ENCODE measurements at places on chromosomes 6 and 20.

GRCh38 chr20:59808729-59809381, 124.6 kb downstream of the SYCP2 start:
- DNase-seq: no peak

DNA sequence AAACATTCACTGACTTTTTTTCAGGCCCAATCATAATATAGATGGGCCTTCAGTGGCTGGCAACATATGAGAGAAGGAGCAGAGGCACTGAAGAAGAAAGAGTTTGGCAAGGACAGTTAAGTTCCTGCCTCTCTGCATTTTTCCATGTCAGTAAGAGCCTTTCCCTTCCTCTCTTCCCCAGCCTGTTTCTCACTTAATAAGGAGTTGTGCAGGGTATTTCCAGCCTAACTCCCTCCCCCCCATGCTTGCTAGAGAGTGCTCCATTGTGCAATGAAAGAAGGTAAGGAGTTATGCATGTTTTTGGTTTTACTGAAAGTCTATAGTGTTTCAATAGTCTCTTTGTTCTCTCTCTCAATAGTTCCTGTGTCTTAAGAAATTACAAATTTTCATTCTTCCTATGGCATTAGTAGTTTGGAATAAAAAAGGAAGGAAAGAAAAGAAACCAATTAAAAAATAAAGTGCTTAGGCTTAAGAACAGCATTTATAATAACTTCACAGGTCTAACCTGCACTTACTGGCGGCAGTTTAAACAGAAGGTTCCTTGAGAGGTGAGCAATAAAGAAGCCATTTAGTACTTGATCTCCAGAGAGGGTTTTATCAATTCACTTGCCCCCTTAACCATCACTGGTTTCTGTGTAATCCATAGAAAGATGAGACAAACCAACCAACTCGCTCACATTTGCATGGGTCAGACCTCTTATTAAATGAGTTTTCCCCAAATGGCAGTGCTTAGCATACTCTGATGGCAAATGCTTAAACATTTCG, 251.1 kb downstream of the PTPRT start:
- DNase-seq: no peak

GRCh38 chr6:34412016-34412415, 13.9 kb downstream of the RPS10 start:
- no peak for DNase-seq

DNA sequence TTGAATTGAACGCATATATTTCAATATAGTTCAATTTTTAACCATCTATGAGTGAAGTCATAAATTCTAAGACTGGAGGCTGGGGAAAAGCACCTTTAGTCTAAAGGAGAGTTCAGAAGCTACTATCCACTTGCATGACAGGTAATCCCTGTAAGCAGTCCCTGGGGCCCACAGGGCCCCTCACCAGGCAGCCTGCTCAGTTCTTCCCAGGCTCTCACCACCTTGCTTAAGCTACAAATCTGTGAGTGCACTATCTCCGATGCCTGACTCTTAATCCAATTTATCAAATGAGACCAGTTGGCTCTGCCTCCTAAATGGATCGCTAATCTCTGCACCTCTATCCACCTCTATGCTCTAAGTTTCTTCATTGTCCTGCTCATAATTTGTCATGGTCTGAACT, 413.8 kb downstream of the PTPRT start:
- no peak for DNase-seq

DNA sequence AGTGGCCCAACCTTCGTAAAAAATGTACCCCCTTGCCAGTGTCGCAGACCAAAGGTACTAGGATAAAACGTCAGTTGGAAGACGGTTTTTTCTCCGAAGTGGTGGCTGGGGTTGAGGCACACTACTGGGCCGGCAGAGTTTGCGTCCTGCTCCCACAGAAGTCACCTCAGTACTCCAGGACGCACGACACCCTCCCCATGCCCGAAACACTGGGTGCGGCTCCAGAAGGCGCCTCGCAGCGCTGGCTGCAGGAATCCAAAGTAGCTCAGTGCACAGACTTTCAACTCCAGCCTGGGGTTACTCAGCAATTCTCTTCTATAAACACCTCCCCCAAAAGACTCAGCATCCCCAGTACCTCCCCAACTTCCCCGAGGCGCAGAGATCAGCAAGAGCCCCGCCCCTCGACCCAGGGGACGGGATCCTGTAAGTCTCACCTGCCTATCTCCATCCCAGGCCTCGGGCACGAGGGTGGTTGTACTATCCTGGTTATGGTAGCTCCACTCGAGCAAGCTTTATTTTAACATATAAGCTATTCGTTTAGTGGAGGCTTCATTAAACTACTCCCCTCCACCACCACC, 88.2 kb downstream of the ZFP64 start:
- DNase-seq: peak; percentile 36

DNA sequence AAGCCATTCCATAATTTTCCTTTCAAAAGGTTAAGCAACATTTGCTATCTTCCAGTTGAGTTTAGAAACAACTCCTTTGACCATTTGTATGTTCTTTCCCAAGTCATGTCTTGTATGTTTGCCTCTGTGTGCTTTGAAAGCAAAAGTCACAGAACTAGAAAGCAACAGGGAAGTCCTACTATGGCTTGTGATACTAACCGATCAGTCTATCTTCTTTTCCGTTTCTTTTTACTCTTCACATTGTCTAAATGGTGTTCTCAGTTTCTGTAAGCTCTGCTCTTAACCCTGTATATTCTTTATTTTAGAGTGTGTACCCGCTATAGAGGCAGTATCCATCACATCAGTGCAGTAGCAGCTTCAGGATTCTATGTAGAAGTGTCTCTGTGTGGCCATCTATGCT, 32.9 kb downstream of the TMEM244 start:
- DNase-seq: no peak

DNA sequence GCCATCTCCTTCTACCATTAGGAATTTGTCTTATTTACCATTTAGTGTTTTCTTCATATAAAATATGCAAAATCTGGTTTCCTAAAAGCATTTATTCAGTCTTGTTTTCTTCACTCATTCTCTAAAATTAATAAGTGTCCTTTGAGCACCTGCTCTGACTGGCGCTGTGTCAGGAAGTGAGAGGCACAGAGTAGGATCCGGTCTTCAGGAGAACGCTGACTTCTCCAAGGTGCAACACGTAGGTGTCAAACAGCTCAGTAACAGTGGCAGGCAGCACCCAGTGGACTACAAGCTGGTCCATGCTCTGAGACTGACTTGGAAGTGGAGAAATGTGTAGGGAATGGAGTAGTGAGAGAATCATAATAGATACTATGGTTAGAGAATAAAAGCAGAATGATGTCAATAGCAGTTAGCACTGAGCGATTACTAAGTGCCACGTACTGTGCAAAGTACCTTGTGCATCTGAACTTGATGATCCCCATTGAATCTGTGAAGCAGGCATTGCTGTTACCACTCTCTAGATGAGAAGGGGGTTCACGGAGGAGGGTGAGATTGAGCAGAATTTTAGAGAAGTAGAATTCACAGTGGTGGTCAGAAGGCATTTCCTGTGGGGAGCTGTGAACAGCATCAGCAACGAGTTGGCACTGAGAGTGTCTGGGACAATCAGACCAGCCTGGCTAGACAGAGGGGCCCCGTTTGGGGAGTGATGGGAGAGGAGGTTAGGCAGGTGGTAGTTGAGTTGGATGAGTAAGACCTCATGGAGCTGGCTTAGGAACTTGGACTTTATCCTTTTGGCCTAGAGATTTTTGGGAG, 569.8 kb downstream of the QKI start:
- no peak for DNase-seq

DNA sequence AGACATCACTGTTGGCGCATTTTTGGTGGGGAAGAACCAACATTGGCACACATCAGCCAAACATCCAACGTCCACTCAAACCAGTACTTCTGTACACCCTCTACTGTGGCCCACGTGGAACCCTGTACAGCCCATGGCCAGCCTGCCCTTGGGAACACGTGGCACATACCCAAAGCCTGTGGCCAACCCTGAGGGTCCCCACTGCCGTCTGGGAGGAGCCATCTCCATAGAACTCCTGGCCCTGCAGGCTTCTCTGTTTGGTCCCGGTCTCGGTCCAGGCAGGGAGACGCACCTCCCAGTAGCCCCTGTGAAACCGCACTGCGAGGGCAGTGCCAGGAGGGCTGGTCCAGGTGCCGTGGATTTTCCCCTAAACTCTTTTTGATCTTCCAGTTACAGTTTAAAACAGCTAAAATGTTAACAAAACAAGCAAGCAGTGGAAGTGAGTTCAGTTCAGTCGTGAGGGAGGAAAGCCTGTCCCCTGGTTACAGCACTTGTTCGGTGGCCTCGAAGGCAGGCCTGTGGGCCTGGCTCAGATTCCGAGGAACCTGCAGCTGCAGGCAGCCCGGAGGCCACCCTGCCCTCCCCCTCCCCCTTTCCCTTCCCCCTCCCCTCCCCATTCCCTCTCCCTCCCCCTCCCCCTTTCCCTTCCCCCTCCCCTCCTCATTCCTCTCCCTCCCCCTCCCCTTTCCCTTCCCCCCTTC, 233.7 kb downstream of the DLL1 start:
- DNase-seq: no peak

DNA sequence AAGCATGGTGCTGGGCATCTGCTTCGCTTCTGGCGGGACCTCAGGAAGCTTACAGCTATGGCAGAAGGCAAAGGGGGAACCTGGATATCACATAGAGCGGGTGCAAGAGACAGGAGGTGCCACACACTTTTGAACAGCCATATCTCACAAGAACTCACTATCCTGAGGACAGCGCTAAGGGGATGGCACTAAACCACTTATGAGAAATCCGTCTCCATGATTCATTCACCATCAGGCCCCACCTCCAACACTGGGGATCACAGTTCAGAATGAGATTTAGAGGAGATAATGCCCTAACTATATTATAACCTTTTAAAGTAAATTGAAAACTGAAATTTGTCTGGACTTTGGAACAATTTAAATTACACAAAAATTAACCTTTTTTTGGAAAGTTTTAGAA, 37.8 kb upstream of the SUMO4 start:
- DNase-seq: no peak

DNA sequence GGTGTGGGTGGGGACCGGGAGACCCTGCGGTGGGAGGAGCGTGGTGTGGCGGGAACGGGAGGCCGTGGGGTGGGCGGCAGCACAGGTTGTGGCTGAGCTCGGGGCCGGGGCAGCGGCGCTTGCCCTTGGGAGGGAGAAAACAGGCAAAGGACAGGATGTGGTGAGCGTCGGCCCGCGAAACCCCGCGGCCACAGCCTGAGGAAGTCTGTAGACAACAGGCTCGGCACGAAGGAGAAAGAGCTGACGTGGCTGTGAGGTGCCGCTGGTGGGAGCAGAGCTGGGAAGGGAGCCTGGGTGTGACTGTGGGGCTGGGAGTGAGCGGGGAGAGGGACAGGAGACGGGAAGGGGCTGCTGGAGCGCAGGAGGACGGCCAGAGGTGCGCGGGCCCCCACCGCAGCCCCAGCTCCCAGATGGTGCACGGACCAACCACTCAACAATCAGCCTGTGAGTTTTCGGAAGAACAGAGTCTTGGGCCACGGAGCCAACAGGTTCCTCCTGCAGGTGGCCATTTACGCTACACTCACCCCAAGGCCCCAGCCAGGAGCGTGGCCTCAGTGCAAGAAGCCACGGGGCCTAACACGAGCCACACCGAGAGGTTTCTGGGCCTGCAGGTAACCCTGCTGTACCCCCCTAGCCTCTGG, 202.8 kb downstream of the DLL1 start:
- peak; percentile 62 for DNase-seq

GRCh38 chr6:10310826-10311225, 104.0 kb downstream of the TFAP2A start:
- no peak for DNase-seq

- DNase-seq: no peak
Measured at GRCh38 chr20:47672886-47673670, 112.2 kb downstream of the SULF2 start.

- no peak for DNase-seq
Measured at GRCh38 chr6:17431581-17431980, 38.2 kb downstream of the CAP2 start.

DNA sequence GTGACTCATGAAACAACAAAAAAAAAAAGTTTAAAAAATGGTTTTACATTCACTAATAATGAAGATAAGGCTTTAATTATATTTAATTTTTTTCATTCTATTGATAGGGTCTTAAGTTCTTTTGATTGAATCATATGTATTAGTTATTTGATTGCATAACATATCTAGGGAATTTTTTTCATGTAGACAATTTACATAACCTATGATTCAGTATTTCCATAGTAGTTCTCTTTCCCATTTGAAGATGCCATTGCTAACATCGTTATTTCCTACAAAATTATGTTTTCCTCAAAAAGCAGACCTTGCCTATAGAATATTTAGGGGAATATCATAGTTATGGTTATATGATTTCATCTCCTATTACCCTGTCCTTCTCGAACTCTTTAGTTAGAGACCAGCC, 463.4 kb downstream of the TFAP2B start:
- DNase-seq: no peak

GRCh38 chr20:18048176-18048575, 9.5 kb downstream of the OVOL2 start:
- DNase-seq: no peak

GRCh38 chr20:15938847-15939246, 634.4 kb downstream of the KIF16B start:
- DNase-seq: no peak

DNA sequence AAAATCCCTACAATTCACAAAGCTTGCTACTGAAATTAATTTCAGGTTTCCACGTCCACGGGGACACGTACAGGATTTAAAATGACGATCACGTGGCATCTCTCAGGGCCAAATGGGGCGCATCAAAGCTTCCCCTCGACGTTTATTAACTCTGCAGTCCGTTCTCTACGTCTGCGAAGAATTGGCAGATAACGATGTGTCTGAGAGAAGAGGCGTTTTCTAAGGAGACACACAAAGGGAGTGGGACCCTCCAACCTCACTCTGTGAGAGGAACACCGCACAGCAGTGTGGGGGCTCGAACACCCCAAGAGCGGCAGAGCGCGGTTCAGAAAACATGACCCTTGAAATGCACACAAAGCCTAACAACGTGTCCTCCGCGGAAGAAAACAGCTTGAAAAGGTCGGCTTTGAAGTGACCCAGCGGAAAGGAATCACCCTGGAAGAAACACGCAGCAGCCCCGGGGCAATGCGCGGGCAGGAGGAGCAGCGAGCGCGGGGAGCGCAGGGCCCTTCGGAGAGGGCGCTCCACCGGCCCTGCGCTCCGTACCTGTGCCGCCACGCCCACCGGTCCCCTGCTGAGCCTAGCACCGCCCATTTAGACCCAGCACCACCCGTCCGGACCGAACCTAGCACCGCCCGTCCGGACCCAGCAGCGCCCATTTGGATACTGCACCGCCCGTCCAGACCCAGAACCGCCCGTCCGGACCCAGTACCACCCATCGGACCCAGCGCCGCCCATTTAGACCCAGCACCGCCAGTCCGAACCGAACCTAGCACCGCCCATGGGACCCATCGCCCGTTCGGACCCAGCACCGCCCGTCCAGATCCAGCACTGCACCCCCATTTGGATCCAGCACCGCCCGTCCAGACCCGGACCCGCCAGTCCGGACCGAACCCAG, 1.1 kb upstream of the AFDN start:
- peak; percentile 26 for DNase-seq
